ENCODE measurements at places on chromosomes 4 and X.

DNA sequence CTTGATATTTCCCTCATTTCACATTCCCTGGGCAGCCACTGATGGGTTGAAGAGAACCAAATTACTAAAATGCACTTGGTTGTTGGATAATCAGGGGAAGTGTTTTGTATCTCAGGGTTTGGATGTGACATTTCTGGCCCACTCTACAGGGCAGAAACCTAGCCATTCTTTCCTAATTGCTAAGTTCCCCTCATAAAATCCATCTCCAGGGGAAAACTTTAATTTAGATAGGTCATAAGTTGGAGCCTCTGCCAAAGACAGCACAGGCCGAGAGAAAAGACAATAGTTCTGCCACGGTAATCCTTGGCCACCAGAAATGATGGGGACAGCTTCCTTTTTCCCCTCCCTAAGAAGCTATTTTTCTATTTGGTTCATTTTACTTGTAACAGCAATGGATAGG, 192.7 kb upstream of the C1QTNF7 start:
- DNase-seq: no peak

GRCh38 chr4:74330295-74330750, 22.1 kb downstream of the EPGN start:
- DNase-seq: no peak

DNA sequence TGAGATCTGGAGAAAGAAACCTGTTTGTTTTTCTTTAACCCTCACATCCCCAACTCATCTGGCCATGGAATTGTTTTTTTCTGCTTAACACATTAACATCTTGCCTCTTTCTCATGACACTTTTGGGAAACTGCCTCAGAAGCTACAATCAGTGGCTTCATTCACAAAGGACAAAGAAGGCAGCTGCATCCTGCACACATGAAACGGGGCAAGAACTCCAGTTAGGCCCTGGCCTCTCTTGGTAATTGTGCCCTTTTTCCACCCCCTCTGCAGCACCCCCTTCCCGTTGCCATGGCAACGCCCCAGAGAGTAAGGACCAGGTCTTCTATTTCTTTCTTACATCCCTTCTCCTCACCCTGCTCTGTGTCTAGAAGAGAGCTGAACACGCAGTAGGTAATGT, 103.4 kb downstream of the PDGFRA start:
- no peak for DNase-seq

DNA sequence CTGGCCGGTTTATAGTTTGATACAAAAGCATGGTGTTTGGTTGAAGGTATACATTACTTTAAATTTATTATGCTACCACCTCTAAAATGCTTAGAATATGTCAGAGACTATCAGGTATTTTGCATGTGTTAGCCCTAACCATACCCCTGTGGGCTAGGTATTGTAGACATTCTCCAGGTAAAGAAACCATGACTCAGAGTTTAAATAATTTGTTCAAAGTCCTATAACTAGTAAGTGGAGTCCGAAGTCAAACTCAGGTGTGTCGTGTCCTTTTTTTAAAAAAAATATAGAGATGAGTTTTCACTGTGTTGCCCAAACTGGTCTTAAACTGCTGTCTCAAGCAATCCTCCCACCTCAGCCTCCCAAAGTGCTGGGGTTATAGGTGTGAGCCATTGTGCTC, 12.4 kb downstream of the LAP3 start:
- DNase-seq: no peak

- no peak for DNase-seq
Measured at GRCh38 chr4:146061610-146062334, 113.7 kb upstream of the LSM6 start.

GRCh38 chr4:2806390-2807355, 13.8 kb downstream of the SH3BP2 start:
- DNase-seq: no peak

- DNase-seq: no peak
Measured at GRCh38 chr4:114474188-114474800, 124.3 kb upstream of the UGT8 start.

DNA sequence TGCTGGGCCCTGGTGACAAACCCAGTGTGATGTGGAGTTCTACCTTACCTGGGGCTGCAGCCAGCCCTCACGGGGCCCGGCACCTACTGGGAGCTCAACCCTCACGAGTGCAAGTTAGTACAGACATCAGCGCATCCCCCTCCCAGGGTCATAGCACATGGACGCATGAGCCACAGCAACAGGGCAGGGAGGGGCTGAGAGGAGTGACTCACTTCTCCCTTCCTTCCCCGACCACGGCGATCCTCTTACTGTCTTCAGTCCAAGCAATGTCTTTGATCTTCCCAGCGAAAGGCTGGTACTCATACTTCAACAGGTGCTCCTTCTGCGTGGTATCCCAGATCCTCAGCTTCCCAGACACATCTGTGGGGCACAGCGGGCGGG, 17.8 kb downstream of the WDR1 start:
- DNase-seq: no peak

DNA sequence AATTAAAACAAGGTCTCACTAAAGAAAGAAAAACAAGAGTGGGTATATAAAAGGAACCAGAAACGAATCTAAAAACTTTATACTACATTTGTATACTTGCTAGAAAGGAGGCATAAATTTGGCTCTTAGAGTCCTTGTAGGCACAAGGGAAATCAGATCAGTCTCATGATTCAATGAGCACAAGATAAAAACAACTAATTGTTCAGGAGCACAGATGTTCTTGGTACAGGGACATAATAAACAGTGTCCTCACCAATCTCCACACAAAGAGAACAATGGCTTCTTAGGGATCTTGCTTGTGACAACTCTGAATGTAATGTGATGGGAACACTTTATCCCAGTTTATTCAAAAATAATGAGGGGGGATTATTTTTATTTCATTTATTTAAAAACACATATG, 28.3 kb downstream of the TMEM144 start:
- no peak for DNase-seq

DNA sequence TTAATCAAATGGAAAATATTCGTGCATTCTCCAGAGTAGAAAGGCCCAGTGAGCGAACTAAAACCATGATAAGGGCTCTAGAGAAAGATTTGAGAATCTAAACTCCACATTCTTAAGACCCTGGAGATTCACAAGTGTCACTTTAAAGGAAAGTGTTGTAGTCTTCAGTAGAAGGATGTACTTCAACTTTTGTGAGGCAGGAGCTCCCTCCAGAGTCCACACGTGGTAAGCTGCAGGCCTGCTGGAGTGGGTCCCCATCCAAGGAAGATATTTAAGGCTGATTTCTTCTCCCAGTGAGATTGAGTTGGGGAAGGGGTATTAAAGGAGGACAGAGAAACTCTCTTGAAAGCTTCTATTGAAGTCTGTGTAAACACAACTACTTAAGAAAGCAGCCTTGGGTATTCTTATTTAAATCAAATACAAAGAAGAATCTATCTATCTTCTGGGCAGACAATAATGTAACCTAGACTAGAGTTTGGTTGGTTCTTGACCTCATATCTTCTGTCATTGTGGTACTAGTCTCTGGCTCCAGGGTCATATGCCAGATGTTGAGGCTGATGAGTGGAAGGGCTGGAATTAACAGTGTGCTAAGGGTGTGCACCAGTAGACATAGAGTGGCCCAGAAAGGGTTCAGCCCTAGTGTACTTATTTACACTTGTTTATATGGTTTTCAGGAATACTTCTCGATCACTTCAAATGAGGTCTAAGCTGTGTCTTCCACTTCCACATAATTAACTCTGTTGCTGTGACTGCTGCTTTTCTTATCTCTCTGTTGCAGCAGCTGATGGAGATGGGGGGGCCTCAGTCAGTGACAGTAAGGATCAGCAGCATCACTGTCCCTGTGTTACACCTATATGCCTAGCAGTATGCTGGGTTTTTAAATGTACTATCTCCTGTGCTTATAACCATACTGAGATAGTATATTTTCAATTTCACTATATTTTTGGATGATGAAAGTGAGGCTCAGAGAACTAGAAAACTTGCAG, 76.1 kb downstream of the HMGB2 start:
- DNase-seq: peak; percentile 80

DNA sequence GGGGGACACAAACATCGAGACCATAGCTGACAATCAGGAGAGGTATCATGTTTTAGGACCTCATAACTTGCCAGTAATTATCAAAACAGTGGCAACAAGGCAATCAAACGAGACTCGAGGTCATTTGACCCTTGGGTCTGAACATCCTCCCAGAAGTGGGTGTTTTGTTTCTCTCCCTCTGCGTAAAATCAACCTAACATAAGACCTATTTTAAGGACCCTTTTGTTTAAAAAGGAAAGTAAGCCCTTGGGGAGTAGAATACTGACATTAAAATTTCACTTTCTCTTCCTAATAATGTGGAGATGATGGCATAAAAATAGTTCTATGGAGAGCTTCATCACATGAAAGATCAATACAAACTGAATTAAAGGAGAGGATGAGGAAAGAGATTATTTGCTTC, 106.2 kb upstream of the PUDP start:
- no peak for DNase-seq

GRCh38 chrX:9816084-9816700, 30.0 kb downstream of the SHROOM2 start:
- DNase-seq: no peak

GRCh38 chr4:35548921-35549320, 695.4 kb downstream of the ARAP2 start:
- no peak for DNase-seq

- DNase-seq: no peak
Measured at GRCh38 chr4:77432717-77433417, 172.8 kb upstream of the CXCL13 start.
